ENCODE measurements at places on chromosomes 6 and 20. TPM values are rescaled to one million over a fixed set of nuclear protein-coding genes. Genes with fewer than 3 reads are reported as not detected.

DNA sequence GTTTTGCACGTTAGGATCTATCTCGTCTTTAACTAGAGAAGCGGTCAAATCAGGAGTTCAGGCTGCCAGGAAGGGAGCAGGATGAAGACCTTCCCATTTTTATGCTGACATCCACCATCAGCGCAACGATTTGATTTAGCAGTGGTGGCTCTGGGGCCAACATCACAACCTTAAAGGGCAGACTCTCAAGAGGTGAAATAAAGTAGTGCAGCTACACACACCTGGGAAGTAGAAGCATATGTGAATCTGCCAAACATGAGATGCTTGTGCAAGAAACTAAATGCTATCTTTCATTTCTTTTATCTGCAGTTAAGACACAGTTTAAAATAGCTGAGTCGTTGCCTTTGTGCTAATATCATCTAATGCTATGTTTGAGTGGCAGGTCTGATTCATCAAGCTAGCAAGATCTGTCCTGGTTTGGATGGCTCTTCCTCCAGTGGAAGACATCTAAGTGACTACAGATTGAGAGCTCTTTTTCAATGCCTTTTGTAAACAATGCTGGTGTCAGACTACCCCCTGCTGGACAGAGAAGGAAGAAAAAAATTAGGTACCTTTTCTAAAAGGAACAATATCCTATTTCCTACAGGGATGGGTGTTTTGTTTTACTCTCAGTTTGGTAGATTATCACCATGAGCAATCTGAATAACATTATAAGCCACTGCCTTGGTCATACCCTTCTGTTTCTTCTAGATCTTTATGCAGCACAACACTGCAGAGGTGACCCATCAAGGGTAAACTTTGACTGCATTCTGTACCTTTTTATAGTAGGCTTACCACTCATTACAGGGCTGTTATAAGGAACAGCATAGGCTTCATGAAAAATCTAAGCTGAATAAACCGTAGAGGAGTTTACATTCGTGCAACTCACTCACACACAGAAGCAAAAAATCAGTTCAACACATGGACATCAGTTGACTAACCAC, 171.6 kb upstream of the FBXL4 start:
- H3K27ac ChIP-seq = no peak overlapping the region
- H3K4me1 ChIP-seq = no peaks in the 10 kb centered on the region
- no peaks in the 10 kb centered on the region for H3K36me3 ChIP-seq
- no peak overlapping the region for H3K4me3 ChIP-seq

CST4 gene
- 0.16 TPM for polyA plus RNA-seq

- no peak overlapping the region for H3K4me3 ChIP-seq
- no peaks in the 10 kb centered on the region for H3K4me1 ChIP-seq
- no peaks in the 10 kb centered on the region for H3K36me3 ChIP-seq
- H3K27ac ChIP-seq = no peak overlapping the region
- DNase-seq = no peak
- H3K27me3 ChIP-seq = no peaks in the 10 kb centered on the region
Observed at GRCh38 chr6:96469312-96469711, 52.3 kb upstream of the UFL1 start.

DNA sequence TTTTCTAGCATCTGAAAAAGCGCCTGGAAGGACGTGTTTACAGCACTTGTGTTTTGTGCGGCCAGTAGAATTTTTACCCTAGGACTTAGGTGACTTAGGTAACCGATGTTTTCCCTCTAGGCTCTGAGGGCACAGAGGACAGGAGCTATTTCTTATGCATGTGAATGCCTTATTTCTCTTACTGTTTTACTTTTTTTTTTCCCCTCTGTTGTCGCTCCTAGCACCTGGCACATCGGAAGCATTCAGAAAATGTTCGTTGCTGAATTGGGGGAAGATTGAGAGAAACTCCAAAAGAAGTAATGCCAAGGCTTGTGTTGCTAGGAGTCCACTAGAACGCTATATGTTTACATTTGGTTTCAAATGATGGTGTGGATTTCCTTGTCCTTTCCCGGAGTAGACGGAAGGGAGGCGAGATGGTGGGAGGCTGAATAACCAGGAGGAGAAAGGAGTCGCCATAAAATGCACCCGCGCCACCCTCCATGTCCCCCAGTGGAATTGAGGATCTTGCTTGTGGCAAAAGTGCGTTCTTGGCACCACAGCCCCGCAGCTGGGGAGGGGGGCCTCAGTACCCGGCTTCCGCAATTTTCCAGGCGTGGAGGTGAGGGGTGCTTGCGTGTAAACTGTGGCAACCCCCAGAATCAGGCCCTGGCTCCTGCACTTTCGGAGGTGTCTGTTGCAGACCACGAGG, 6.9 kb downstream of the OLIG3 start:
- H3K4me1 ChIP-seq = no peaks in the 10 kb centered on the region
- H3K36me3 ChIP-seq = no peaks in the 10 kb centered on the region
- peaks cover 62% of the 10 kb centered on the region for H3K27me3 ChIP-seq
- no peak overlapping the region for H3K4me3 ChIP-seq
- DNase-seq = no peak
- no peak overlapping the region for H3K27ac ChIP-seq

DNA sequence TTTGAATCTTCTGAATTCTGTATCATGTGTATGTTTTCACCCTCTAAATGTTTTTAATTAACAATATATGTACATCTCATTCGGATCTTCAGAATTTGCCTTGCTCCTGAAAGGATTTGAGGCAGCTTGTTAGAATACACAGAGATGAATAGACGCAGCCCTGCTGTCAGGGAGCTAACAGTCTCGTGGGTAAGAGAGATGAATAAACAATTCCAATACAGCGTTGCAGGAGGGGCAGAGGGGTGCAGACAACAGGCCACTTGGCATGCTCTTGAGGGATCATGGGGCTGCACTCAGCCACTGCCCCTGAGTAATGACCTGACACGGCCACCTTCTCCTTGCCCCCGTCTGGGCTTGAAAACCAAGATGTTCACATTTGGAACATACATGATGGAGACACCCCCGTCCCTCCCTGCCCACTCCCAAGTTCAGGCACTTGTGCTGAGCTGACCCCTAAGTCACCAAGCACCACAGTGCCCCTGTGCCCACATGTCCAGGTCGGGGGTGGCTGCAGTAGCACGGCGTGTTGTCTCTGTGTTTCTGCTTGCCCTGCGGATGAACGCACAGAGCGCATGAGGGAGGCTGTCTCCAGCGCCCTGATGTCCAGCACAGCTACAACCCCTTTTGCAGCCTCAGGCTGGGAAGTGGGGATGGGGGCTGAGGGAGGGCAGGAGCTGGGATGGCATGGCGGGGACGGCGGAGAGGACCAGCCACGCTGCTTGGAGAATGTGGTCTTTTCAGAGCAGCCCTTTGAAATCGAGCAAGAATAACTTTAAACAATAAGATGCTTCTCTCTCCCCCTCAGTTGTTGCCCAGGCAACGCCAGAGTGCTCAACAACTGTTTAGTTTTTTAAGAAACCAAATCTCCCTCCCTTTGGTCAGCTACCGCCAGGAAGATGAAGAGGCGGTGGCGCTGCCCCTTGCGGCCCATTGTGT, 33.0 kb upstream of the CDH22 start:
- H3K27me3 ChIP-seq = peaks cover 46% of the 10 kb centered on the region
- DNase-seq = no peak
- H3K4me3 ChIP-seq = no peak overlapping the region
- H3K4me1 ChIP-seq = no peaks in the 10 kb centered on the region
- H3K36me3 ChIP-seq = no peaks in the 10 kb centered on the region
- no peak overlapping the region for H3K27ac ChIP-seq

DNA sequence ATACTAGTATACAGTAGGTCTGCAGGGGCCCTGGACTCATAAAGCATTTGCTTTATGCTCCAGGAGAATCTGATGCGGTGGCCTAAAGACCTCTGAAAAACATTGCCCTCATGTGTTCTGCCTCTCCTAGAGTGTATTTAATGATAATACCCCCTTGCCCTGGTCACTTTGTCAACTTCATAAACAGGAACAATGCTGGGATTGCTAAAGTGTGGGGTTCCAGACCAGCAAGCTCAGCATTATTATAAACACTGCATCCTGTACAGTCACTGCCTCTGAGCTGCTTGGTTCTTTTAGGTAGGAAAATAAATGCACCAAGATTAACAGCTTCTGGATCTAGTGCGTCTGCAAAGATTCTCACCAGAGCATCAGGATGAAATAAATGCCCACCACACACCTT, 12.2 kb downstream of the TREM1 start:
- no peaks in the 10 kb centered on the region for H3K27me3 ChIP-seq
- H3K27ac ChIP-seq = no peak overlapping the region
- H3K4me1 ChIP-seq = no peaks in the 10 kb centered on the region
- no peak overlapping the region for H3K4me3 ChIP-seq
- no peaks in the 10 kb centered on the region for H3K36me3 ChIP-seq

CRISP2 gene
- polyA plus RNA-seq = not detected

DNA sequence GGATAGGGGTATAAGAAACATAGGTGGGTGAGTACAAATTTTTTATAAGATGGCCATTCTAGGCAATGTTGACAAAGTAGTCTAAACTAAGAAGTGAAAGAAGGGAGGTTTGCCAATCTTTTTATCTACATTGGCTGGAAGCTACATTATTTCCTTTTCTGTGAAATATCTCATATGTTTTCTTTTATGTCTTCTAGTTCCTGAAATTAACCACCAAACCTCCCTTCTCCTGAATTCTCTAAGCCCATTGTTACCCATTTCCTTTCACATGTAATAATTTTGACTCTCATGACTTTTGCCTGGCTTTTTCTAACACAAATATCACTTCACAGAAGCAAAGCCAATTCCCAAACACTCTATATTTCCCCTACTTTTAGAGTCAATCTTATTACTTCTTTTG, 496.2 kb upstream of the JAG1 start:
- no peaks in the 10 kb centered on the region for H3K36me3 ChIP-seq
- H3K27me3 ChIP-seq = no peaks in the 10 kb centered on the region
- no peak overlapping the region for H3K27ac ChIP-seq

FNDC1 gene
- 0.03 TPM for polyA plus RNA-seq

- H3K27ac ChIP-seq = no peak overlapping the region
- no peaks in the 10 kb centered on the region for H3K4me1 ChIP-seq
- no peak for DNase-seq
- H3K36me3 ChIP-seq = no peaks in the 10 kb centered on the region
Observed at GRCh38 chr6:22929311-22929985, 360.1 kb downstream of the HDGFL1 start.

DNA sequence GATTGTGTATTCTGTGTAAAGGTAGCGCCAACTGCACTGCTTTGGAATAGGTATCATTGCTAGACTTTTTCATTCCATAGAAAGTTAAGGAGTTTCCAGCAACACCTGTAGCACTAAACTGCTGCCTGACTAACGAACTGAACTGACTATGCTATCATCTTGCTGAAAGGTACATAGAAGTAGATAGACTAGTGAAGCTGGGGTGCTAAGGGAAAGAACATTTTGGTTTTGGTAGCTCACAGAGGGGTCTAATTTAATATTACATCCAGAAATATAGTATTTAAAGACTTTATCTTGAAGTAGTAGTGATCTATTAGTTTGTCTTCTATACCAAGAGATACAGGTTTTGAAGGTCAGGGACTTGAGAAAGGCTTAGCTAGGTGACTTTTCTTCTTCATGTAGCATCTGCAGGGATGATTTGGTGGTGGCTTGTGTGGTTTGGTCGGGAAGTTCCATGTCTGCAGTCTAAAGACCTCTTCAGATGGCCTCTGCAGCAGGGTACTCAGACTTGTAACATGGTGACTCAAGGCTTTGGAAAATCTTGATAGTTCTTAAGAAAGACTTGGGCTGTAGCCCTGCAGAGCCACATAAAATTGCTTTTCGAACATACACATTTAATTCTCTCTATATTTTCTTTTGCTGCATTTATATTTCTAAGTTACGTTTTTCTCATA, 10.2 kb downstream of the SENP6 start:
- no peaks in the 10 kb centered on the region for H3K36me3 ChIP-seq
- peaks cover 2% of the 10 kb centered on the region for H3K4me1 ChIP-seq
- no peaks in the 10 kb centered on the region for H3K27me3 ChIP-seq
- no peak for DNase-seq
- H3K27ac ChIP-seq = no peak overlapping the region

HDGFL1 gene
- polyA plus RNA-seq = not detected

DNA sequence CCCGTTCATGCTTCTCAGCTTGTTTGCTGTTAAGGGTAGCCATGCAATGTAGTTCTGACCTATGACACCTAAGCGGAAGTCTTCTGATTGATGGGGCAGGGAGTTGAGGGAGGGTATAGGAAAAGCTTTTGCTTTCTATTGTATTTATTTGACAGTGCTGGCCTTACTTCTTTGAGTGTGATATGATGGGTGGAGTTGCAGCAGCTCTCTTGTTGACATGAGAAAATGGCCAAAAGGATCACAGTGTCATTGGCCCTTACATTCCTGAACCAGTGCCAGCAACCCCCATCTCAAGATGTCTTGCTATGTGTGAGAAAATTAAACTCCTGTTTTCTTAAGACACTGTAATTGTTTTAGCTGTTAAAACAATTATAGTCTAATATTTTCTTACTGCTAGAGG, 117.5 kb downstream of the SAMD5 start:
- H3K36me3 ChIP-seq = no peaks in the 10 kb centered on the region
- no peaks in the 10 kb centered on the region for H3K27me3 ChIP-seq
- peaks cover 8% of the 10 kb centered on the region for H3K4me1 ChIP-seq
- no peak overlapping the region for H3K4me3 ChIP-seq
- peak; percentile 52 for DNase-seq

TTPAL gene
- 12.3 TPM for polyA plus RNA-seq

DNA sequence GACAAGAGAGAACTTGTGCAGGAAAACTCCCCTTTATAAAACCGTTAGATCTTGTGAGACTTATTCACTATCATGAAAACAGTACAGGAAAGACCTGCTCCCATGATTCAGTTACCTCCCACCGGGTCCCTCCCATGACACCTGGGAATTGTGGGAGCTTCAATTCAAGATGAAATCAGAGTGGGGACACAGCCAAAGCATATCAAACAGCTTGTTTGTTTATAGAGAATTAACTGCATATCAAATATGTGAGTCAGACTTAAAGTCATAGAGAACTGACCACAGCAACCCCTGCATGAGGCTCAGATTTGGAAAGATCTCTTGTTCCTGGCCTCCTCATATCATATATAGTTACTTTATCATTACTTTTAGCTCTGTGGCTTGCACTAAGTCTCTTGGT, 29.1 kb upstream of the HDAC2 start:
- no peaks in the 10 kb centered on the region for H3K36me3 ChIP-seq
- H3K27ac ChIP-seq = no peak overlapping the region
- peaks cover 15% of the 10 kb centered on the region for H3K4me1 ChIP-seq
- no peak overlapping the region for H3K4me3 ChIP-seq
- peak; percentile 76 for DNase-seq

DNA sequence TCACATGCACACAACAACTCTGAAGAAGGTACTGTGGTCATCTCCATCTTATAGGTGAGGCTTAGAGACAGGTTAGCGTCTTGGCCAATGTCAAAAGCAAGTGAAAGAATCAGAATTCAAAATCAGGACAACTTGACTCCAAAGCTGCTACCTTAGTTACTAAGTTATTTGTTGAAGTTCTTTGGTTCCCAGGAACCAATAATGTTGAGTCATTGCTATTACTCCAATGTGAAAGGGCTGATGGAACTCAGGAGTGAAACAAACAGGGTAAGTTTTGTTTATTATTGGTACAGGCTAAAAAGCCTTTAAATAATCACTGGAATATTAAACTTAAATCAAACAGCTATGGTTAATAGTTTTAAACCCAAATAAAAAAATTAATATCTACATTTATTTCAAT, 111.1 kb downstream of the PDSS2 start:
- H3K36me3 ChIP-seq = no peaks in the 10 kb centered on the region
- no peaks in the 10 kb centered on the region for H3K4me1 ChIP-seq
- DNase-seq = no peak
- no peak overlapping the region for H3K4me3 ChIP-seq
- H3K27ac ChIP-seq = no peak overlapping the region
